Activated CD8-positive, alpha-beta memory T cell treated with anti-CD3 and anti-CD28 coated beads, Interleukin-2, amount 50 U/mL, for 4 hours (primary cell): ENCODE measurements at places on chromosomes 4 and X.

DNA sequence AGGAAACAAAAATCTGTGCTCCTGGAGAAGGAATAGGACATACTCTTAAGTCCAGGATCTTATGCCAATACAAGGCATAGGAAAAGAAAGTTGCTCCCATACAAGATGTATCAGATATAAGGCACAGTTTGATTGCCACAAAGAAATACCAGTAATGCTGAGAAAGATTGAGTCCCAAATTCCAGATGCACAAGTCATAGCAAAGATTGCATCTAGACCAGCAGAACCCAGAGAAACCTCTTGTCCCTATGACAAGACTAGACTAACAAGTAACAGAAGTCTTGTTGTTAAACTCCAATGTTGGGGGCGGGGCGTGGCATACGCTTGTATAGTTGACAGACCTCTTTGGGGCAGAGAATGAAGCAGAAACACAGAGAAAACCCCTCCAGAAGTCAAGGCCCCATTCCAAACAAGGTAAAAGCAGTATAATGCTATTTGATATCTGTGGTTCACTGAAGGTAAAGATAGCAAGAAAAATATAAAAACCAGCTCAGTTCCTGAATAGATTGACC is 671.5 kb upstream of the GRIA3 start:
- DNase-seq: no peak

DNA sequence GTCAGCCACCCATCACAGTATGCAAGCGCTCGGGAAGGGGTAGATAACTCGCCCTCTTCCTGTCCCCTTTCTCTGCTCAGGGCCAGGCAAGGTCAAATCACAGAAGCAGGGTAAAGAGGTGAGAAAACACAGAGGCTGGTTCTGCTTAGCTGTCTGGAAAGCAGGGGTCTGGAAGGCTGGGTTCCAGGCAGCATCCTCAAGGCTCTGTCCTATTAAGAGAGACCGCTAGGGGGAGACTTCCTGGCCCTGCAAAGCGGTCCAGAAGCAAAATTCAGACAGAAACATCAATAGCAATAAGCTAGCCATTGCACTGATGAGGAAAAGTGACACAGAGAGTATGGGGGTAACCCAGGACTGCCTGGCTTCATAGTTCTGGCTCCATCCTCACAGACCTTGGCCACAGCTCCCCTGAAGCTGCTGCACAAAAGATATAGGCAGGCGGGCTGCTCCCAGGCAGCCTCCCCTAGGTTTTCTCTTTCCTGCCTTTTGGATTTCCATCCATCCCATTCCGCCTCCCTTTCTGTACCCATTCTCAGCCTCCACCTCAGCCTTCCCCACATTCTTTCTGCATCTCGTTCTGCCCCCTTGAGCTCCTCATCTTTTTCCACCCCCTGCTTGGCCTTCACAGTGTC is 308.5 kb downstream of the EVC2 start:
- DNase-seq: no peak

DNA sequence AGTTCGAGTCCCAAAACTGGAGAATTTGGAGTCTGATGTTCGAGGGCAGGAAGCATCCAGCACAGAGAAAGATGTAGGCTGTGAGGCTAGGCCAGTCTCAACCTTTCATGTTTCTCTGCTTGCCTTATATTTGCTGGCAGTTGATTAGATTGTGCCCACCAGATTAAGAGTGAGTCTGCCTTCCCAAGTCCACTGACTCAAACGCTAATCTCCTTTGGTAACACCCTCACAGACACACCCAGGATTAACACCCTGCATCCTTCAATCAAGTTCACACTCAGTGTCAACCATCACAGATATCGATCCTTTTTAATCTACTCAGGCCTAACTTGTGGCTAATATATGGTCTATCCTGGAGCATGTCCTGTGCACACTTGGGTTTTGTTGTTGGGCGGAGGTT is 18.0 kb upstream of the MAEA start:
- no peak for DNase-seq

DNA sequence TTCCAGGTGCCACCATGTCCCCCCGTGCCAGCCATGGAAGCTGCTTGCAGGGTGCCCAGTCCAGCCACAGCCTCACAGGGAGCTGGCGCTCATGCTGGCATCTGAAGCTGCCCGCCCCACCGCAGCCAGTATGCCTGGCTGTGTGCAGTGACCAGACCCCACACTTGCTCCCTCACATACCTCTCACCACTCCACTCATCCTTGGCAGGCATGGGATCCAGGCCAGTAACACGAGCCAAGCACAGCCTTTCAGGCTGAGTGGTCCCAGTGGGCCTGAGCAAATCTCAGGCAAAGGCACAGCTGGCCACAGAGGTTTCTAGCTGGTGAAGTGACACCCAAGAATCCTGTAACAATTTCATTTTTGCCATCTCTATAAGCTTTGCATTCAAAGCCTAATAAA is 48.4 kb upstream of the SEC24B start:
- DNase-seq: no peak

DNA sequence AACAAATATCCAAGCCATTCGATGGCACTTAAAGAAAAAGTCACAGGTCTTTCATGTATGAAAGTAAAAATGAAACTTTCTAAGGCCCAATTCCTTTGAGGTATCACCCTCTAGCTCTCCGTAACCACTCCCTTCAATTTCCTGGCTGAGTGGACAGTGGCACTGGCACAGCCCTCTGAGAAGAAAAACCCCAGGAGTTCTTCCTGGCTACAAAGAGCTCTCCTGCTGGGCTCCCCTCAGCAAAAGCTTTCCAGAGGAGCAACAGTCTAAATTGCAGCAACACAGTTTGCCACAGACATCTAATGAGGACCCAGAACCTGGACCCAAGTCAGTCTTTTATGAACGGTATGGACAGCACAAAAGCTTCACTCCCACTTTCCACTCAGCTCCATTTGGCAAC is 71.8 kb downstream of the FUNDC1 start:
- DNase-seq: no peak

GRCh38 chrX:134244043-134244442 is 7.1 kb downstream of the CCDC160 start:
- no peak for DNase-seq

DNA sequence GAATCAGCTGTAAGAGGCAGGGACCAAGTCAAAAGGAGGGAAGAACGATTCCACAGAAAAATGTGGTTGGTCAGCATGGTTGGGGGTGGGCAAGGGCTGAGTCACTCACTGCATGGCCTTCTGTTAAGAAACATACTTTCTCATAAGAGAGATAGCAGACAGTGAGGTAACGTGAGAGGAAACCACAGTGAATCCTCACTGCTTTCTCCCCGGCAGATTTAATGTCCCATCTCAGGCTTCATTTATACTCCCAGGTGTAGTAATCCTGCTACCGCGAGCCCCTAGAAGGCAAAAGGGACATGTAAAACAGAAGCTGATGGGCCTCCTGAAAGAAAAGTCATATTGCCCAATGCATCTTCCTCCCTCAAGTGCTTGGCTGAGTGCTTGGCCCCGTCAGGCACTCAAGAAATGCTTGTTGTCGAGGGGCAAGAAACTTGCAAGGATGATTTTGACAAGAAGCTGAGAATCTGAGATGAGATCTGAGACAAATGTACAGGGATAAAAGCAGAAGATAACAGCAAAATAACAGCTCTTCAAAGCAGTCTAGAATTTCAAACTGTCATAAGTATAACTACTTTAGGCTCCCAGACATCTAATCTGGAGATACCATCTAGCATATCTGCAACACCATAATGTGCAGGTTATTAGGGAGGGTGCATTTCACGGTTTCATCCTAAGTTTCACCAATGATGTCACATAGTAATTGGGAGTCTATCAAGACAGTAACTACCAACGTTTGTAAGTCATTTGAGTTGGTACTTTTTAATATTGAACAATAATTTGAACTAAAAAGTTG is 40.2 kb downstream of the SH3KBP1 start:
- DNase-seq: no peak

- no peak for DNase-seq
Observed at GRCh38 chrX:133953078-133953477, 32.3 kb downstream of the GPC3 start.
